ENCODE measurements at places on chromosomes 16 and 17. TPM values are rescaled to one million over a fixed set of nuclear protein-coding genes. Genes with fewer than 3 reads are reported as not detected.

Gene TMEM220
- 3.3 TPM for total RNA-seq

Gene TAT
- total RNA-seq: not detected

Gene MEOX1
- 0.16 TPM for total RNA-seq

Gene KRT24
- total RNA-seq: not detected

Gene SPNS3
- not detected for total RNA-seq
